ENCODE measurements at places on chromosomes 5 and 9.

GRCh38 chr5:104412649-104413240 is 850.2 kb upstream of the NUDT12 start:
- no peak overlapping the region for H3K27ac ChIP-seq
- no peaks in the 10 kb centered on the region for H3K27me3 ChIP-seq
- DNase-seq, result no peak
- no peaks in the 10 kb centered on the region for H3K36me3 ChIP-seq
- H3K4me3 ChIP-seq, result no peak overlapping the region

DNA sequence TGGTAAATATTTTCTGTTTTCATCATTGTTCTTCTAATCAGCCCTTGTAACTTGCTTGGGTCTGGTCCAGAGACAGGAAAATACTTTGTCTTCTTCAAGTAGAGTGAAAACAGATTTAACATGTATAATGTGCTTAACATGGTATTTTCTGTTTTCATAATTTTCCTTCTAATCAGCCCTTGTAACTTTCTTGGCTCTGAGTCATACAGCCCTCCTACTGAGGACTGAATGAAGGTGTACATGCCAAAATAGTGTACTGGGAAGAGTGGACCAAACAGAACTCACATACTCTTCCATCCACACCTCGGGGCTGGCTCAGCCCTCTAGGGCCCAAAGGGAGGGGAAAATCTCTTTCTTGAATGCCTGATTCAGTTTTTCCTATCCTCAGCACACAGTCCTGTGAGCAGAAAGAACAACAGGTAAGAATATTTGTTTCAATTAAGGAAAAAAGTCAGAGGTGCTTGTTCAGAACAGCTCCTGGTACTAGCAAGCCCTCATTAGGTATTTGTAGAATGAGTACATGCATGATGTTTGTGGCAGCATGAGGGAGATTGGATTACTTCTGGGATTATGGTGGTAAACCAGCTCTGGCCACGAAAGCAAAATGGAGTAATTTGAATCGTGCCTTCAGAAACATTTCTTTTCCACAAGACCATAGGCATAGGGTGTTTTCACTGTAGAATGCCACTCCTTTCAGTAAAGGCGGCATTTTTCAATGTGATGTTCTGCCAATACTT is 24.2 kb upstream of the MACIR start:
- DNase-seq, result no peak
- no peak overlapping the region for H3K4me3 ChIP-seq
- no peak overlapping the region for H3K27ac ChIP-seq
- no peaks in the 10 kb centered on the region for H3K4me1 ChIP-seq
- H3K27me3 ChIP-seq, result no peaks in the 10 kb centered on the region

DNA sequence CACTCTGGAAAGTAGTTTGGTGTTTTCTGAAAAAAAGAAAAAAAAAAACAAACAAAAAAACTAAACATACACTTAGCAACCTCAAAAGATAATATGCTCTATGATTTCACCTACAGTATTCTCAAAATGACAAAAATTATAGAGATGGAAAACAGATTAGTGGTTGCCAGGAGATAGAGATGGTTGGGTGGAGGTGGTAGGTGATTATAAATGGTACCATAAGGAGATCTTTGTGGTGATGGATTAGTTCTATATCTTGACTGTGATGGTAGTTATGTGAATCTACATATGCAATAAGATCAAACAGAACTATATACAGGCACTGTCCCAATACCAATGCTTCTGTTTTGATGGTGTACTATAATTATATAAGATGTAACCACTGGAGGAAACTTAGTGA is 32.0 kb downstream of the PTBP3 start:
- H3K27me3 ChIP-seq, result no peaks in the 10 kb centered on the region
- no peak overlapping the region for H3K4me3 ChIP-seq
- no peak overlapping the region for H3K27ac ChIP-seq
- H3K36me3 ChIP-seq, result no peaks in the 10 kb centered on the region
- peaks cover 5% of the 10 kb centered on the region for H3K4me1 ChIP-seq
- no peak for DNase-seq

DNA sequence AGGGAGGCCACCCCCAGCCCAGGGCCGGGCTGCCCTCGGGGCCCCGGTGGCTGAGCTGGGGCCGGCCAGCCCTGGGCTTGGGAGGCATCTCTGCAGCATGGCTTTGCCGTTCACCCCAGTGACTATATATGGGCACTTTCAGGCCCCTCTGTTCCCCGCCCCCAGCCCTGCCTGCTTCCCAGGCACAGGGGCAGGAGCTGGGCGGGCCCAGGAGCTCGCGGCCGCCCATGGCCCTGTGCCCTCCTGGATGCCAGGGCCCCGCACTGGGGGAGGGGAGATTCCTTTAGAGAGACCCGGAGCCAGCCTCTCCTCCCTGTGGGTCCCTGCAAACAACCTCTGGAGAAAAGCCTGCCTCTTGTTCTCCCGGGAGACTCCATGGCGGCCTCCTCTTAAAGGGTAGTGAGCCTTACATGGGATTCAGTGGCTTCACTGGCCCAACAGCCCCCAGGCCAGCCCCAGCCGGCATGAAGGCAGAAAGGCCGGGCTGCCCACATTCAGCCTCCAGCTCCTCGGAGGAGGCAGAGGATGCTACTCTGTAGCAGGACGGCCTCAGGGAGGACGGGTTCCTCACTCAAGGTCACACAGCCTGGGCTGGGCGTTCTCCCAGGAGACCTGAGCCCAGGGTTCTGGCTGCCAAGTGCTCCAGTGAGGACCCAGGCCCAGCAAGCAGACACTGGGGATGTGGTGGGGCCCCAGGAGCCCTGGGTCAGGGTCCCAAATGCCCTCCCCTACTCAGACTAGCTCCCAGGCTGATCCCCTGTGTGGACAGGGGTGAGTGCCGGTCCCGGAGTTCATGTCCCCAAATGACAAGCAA is 4.1 kb downstream of the NACC2 start:
- H3K27me3 ChIP-seq, result no peaks in the 10 kb centered on the region
- H3K27ac ChIP-seq, result no peak overlapping the region
- no peaks in the 10 kb centered on the region for H3K4me1 ChIP-seq
- peaks cover 3% of the 10 kb centered on the region for H3K36me3 ChIP-seq
- peak; percentile 77 for DNase-seq
- no peak overlapping the region for H3K4me3 ChIP-seq

GRCh38 chr5:127326976-127327755 is 36.6 kb downstream of the MEGF10 start:
- H3K4me3 ChIP-seq, result no peak overlapping the region
- no peaks in the 10 kb centered on the region for H3K27me3 ChIP-seq
- H3K4me1 ChIP-seq, result no peaks in the 10 kb centered on the region

DNA sequence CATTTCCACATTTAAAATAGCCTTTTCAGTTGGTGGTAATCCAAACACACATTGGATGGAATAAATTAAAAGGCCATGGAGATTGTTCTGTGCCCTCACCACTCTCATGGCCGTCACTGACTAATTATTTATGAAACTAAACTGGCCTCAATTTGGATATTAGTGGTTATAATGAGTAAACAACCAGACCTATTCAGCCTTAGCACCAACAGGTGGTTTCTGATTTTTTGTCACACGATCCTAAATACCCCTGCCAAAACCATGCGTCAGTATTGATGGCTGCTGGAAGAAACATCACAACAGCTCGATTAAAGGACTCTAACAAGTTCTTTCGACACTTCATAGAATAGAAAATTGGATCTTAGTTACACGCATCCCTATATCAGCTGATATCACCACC is 276.0 kb upstream of the DAP start:
- no peaks in the 10 kb centered on the region for H3K4me1 ChIP-seq
- no peaks in the 10 kb centered on the region for H3K36me3 ChIP-seq
- DNase-seq, result no peak

DNA sequence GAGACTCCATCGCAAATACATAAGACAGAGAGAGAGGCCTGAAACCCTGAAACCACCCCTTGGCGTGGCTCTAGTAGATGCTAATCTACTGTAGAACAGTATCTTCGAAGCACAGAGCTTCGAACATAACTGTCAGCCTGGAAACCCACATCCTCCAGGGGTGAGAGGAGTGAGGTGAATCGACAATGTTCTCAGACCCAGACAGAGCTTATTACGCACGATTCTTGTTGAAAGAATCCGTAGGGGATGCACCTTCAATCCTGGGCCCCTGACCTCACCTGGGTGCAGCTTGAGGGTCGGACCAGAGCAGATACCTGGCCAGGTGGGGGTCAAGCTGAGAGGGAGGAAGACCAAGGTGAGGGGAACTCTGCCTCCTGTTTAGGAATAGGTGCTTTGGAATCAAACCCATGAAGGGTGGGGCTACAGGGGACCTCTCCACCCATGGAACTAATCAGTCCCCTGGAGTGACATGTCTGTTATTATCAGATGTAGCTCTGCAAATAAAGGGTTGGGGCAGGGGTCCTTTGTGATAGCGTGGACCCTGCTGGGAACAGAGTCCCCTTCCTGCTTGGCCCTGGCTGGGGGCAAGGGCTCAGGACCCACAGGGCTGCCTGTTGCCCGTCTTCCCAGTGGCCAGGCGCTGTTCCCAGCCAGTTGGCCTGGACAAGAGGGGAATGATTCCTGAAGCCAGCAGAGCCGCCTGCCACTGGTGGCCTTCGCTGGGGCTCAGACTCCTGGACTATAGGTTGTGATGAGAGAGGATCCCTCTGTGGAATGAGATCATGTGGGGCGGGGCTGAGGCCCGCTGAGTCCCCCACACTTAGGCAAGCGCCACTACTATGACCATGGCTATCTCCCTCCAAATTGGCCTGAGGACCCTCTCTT is 41.2 kb downstream of the DBH start:
- no peak overlapping the region for H3K27ac ChIP-seq
- DNase-seq, result no peak

DNA sequence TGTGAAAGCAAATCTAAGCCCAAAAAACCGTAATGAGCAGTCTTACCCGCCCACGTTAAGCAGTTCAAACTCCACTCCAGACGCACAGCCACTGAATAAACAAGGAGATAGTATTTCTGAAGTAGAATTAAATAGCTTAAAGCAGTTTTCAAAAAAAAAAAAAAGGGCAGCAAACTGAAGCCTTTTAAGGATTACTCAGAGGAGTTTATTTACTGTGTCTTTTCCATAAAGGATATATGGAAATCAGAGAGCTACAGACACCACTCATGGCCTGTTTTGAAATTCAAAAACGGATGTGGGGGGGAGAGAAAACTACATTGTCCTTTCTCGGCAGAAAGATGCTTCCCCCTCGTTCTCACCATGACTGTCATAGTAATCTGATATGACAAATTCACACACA is 83.7 kb upstream of the IRX1 start:
- DNase-seq, result no peak
- H3K27me3 ChIP-seq, result no peaks in the 10 kb centered on the region
- no peaks in the 10 kb centered on the region for H3K4me1 ChIP-seq
- no peaks in the 10 kb centered on the region for H3K36me3 ChIP-seq

GRCh38 chr5:78561261-78561660 is 87.3 kb downstream of the LHFPL2 start:
- DNase-seq, result no peak
- H3K27me3 ChIP-seq, result no peaks in the 10 kb centered on the region
- no peak overlapping the region for H3K27ac ChIP-seq
- H3K36me3 ChIP-seq, result no peaks in the 10 kb centered on the region
- H3K4me3 ChIP-seq, result no peak overlapping the region
- no peaks in the 10 kb centered on the region for H3K4me1 ChIP-seq

- no peak overlapping the region for H3K27ac ChIP-seq
- peaks cover 30% of the 10 kb centered on the region for H3K36me3 ChIP-seq
- no peak overlapping the region for H3K4me3 ChIP-seq
Measured at GRCh38 chr9:34106110-34106509, 20.4 kb downstream of the DCAF12 start.

- H3K36me3 ChIP-seq, result no peaks in the 10 kb centered on the region
- H3K27me3 ChIP-seq, result no peaks in the 10 kb centered on the region
- no peak overlapping the region for H3K27ac ChIP-seq
- no peak overlapping the region for H3K4me3 ChIP-seq
- peak; percentile 66 for DNase-seq
Measured at GRCh38 chr9:34985311-34985899, 4.1 kb upstream of the DNAJB5 start.

DNA sequence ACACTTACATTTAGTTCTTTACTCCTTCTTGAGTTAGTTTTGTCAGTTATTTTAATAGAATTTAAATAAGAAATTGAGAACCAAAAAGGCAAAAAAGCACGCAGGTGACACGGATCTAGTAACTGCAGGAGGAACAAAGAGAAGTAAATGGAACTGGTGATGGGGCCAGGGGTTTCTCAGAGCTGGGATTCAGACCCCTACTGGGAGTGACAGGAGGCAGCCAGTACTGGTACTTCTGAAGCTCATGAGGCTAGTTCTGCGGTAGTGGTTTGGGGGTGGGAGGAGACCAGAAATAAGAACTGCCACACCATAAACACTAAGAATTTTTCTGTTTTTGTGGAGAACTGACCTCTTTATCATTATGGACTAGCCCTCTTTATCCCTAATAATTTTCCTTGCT is 48.2 kb downstream of the OXCT1 start:
- H3K36me3 ChIP-seq, result no peaks in the 10 kb centered on the region
- H3K27me3 ChIP-seq, result no peaks in the 10 kb centered on the region
- H3K27ac ChIP-seq, result no peak overlapping the region
- DNase-seq, result no peak

GRCh38 chr9:122263699-122264349 is 816 bp downstream of the RBM18 start:
- H3K4me3 ChIP-seq, result peak overlapping the region; percentile 98
- DNase-seq, result no peak
- peaks cover 16% of the 10 kb centered on the region for H3K36me3 ChIP-seq
- peaks cover 5% of the 10 kb centered on the region for H3K4me1 ChIP-seq
- no peaks in the 10 kb centered on the region for H3K27me3 ChIP-seq

DNA sequence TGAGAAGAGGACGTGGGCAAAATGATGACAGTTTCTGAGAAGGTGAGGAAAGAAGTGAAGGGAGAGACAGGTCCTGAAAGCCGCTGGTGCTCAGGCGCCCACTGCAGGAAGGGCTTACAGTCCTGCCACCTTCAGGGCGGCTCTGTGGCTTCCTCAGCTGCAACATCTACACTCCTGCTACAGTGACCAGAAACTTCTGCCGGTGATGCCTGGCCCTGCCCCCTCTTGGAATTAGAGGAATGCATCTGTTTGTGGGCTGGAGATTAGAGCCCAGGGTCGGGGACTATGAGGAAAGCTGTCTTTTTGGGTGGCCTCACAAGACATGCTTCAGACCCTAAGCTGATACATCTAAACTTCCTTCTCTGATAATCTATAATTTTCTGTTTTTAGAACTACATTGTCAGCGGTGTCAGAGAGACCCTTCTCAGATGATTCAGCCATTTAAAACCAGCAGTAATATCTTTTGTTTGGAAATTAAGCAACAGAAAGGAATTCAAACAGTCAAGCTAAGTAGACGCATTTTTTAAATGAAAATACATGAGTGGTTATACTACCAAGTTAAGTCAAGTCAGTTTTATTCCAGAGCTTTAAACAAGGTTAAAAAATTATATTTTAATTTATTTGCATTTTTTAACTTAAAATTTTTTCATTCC is 30.4 kb downstream of the PRDM6 start:
- H3K27me3 ChIP-seq, result no peaks in the 10 kb centered on the region
- no peak for DNase-seq
- H3K4me3 ChIP-seq, result no peak overlapping the region
- H3K36me3 ChIP-seq, result no peaks in the 10 kb centered on the region
- no peak overlapping the region for H3K27ac ChIP-seq
- H3K4me1 ChIP-seq, result no peaks in the 10 kb centered on the region

GRCh38 chr9:119322184-119322583 is 47.1 kb downstream of the BRINP1 start:
- H3K36me3 ChIP-seq, result no peaks in the 10 kb centered on the region
- no peak overlapping the region for H3K27ac ChIP-seq
- no peaks in the 10 kb centered on the region for H3K27me3 ChIP-seq
- no peak overlapping the region for H3K4me3 ChIP-seq
- DNase-seq, result peak; percentile 83
